NT2/D1 (cell line): ENCODE measurements at places on chromosomes 7 and 10.

DNA sequence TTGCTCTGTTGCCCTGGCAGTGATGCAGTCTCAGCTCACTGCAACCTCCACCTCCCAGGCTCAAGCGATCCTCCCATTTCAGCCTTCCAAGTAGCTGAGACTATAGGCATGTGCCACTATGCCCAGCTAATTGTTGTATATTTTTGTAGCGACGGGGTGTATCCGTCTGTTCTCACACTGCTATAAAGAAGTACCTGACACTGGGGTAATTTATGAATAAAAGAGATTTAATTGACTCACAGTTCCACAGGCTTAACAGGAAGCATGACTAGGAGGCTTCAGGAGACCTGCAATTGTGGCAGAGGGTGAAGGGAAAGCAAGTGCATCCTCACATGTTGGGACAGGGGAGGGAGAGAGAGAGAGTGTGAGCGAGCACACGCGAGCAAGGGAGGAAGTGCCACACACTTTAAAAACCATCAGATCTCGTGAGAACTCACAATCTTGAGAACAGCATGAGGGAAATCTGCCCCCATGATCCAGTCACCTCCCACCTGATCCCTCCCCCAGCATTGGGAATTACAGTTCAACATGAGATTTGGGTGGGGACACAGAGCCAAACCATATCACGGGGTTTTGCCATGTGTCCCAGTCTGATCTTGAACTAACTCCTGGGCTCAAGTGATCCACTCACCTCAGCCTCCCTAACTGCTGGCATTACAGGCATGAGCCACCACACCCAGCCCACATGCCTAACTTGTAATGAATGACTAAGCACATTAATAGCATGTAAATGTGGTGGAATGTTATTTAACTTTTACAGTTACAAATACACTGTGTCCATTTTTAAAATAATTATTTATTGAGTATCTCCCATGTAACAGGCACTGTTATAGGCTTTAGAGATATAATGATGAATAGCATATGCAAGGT lies 65.5 kb downstream of the RALA start:
- no peak for DNase-seq

DNA sequence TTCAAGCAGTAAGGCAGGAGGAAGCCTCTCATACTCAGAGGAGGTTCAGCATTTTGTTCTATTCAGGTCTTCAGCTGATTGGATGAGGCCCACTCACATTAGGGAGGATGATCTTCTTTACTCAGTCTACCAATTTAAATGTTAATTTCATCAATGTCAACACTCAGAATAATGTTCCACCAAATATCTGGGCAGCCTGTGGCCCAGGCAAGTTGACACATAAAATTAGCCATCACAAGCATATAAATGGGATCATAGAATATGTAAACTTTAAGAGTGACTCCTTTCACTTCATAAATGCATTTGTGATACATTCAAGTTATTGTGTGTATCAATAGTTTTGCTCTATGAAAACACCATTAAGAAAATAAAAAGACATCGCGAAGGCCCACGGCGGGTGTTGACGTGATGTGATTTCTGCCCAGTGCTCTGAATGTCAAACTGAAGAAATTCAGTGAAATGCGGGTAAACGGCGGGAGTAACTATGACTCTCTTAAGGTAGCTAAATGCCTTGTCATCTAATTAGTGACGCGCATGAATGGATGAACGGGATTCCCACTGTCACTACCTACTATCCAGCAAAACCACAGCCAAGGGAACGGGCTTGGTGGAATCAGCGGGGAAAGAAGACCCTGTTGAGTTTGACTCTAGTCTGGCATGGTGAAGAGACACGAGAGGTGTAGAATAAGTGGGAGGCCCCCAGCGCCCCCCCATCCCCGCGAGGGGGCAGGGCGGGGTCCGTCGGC lies 536.1 kb upstream of the AUTS2 start:
- DNase-seq = no peak

GRCh38 chr7:149770728-149771636 lies 2.4 kb downstream of the ZNF467 start:
- DNase-seq = no peak

DNA sequence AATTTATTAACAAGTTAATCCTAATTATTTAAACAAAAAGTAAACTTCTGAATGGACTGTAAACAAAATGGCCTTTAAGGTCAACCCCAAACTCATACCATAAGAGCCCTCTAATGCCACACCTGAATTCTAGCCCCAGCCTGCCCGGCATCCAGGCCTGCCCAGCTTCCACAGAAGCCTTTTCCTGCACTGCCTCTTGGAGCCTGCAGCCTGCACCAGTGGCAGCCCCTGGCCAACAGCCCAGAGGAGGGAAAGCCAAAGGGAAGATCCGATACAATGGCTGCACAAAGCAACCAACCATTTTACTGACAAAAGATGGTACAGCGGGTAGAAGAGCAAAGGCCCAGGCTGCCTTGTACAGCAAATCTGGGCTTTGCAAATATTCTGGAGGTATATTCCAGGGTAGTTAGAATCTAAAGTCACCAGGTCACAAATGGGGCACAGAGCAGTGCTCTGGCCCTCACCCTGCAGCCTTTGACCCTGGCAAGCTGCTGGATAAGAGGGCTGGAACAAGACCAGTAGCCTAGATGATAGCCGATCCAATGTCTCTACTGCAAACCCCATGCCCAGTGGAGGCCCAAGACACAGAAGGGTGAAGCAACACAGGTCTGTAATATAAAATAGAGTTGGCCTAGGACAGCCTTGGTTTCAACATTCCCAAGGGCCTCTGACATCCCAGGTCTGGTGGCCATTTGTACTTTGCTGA lies 12.5 kb upstream of the CH25H start:
- no peak for DNase-seq

- no peak for DNase-seq
Observed at GRCh38 chr7:54546081-54546985, 4.2 kb downstream of the VSTM2A start.

- DNase-seq = no peak
Observed at GRCh38 chr10:84374455-84374854, 46.1 kb downstream of the CCSER2 start.

DNA sequence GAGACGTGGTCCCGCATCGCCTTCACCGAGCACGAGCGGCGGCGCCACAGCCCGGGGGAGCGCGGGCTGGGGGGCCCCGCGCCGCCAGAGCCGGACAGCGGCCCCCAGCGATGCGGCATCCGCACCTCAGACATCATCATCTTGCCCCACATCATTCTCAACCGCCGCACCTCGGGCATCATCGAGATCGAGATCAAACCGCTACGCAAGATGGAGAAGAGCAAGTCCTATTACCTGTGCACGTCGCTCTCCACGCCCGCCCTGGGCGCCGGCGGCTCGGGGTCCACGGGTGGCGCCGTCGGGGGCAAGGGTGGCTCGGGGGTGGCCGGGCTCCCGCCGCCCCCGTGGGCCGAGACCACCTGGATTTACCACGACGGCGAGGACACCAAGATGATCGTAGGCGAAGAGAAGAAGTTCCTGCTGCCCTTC lies 737 bp downstream of the CNNM2 start:
- DNase-seq = no peak

GRCh38 chr10:87635498-87636312 lies 24.0 kb upstream of the PAPSS2 start:
- DNase-seq = no peak
